ENCODE measurements at places on chromosomes 11 and 22.

- DNase-seq, result no peak
Measured at GRCh38 chr11:79637219-79637618, 196.4 kb upstream of the TENM4 start.

- peak; percentile 33 for DNase-seq
Measured at GRCh38 chr22:23542933-23543332, 37.2 kb downstream of the IGLL1 start.

DNA sequence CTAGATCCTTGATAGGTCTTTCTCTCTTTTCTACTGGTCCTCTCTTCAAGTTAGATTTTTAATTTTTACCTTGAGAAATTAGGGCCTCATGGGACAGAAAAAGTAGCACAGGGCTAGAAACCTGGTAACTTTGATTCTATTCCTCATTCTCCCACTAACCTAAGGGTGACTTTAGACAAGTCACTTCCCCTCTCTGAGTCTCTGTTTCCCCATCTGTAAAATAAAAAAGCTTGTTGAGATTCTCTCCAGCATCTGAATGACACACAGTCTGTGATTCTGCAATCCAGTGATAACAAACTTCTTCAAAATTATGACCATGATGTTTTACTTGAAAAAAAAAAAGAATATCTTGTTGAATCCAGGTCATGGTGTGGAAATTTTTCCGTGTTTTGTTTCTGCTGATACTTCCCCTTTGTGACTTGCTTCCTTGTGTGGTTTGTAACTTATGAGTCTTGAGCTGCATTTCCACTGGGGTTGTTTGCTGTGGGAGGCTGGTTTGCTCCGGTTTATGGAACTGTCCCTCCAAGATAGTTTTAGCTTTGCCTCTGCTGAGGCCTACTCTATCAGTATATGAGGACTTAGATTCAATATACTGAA is 9.8 kb upstream of the MPEG1 start:
- no peak for DNase-seq

GRCh38 chr11:60777572-60777971 is 7.6 kb upstream of the MS4A10 start:
- DNase-seq, result peak; percentile 58

DNA sequence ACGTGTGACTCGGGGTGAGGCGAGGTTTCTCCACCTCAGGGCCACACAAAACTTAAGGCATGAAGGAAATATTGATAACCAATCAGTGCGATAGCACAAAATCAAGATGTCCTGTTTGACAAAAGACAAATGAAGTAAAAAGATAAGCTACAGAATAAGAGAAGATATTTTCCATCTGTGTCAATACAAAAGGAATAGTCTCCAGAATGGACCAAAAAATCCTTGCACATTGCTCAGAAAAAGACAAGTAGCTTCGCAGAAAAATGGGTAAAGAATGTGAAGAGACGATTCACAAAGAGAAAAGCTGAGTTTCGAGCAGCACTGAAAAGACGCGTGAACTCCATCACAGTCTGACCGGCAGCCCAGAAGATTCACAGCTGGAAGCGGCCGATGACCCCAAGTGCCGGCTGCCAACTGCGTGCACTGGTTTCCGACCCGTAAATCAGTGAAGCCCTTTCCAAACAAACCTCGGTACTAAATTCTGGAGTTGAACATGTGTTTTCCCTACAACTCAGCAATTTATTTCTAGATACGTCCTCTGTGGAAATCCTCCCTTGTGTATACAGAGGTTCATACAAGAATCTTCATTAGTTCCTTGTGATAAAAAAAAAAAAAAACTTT is 308.4 kb downstream of the BRD1 start:
- DNase-seq, result no peak

GRCh38 chr11:82560836-82561235 is 172.8 kb downstream of the FAM181B start:
- no peak for DNase-seq

DNA sequence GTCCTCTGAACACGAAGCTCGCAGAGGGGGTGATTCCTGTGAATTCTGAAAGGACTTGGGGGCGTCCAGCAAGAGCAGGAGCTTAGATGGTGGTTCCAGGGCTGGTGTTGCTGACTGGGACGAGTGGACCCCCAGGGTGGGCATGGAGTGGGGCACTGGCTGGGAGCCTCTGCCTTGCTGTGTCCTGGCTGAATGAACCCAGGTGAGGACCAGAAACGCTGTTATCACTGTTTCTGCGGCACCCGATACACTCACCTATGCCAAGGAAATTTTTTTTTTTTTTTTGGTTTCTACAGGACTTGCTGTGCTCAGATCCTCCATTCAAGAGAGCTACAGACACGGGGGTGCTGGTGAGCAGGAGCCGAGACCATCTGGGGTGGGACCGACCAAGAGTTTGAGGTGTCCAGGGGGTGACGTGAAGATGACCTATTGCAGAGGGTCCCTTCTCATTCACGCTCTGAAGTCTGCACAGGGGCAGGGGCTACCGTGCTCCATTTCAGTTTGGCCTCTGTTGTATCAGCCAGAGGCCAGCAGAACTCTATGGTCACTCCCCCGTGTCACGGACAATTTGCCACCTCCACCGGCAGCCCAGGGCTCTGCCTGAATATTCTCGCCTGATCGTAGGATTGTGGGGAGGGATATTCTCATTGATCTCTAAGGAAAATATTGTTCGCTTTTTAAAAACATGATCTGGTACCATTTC is 3.6 kb downstream of the SMIM38 start:
- DNase-seq, result no peak

- no peak for DNase-seq
Measured at GRCh38 chr11:102967497-102967896, 12.0 kb upstream of the MMP13 start.

DNA sequence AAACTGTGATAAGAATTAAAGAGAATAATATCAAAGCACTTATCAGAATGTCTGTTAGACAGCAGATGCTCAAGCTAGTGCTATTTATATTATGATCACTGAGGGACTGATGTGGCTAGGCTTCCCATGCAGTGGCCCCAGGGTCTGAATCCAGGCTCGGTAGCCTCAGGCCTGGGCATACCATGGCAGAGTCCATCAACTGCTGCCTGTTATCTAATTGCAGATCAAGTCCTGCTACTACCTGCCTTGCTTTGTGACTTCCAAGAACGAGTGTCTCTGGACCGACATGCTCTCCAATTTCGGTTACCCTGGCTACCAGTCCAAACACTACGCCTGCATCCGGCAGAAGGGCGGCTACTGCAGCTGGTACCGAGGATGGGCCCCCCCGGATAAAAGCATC is 57.5 kb downstream of the TIMP3 start:
- no peak for DNase-seq

GRCh38 chr22:46172522-46173110 is 22.3 kb downstream of the PPARA start:
- DNase-seq, result no peak

DNA sequence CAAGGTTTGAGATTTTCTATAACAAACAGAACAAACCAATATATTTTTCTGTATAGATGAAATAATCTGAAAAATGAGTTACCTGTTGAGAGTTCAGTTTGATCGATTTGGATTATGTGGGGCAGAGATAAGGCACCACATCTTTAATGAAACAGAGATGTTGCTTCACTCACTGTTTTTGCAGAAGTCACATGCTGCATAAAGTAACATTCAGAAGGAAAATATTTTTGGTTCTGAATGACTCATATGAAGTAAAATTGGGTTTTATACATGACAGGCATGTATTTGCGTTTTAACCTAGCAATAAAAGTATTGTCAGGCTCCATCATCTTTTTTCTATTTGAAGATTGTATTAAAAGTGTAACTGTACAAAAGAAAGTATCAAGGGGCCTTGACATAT is 77.8 kb downstream of the BBOX1 start:
- no peak for DNase-seq

DNA sequence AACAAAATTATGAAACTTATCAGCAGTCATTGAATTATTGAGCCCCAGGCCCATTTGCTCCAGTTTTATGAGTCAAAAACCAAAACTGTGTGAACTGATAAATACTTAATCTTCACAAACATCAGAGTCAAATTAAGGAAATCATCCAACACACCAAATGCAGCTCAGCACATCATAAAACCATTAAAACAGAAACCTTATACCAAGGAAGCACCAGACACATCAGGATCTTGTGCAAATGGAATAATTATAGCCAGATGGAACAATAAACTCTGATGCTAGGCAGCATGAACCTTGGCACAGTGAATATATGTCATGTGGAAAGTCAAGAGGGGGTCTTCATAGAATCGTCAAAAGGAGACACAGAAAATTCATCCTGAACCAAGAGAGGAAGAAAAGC is 410.7 kb upstream of the API5 start:
- no peak for DNase-seq

DNA sequence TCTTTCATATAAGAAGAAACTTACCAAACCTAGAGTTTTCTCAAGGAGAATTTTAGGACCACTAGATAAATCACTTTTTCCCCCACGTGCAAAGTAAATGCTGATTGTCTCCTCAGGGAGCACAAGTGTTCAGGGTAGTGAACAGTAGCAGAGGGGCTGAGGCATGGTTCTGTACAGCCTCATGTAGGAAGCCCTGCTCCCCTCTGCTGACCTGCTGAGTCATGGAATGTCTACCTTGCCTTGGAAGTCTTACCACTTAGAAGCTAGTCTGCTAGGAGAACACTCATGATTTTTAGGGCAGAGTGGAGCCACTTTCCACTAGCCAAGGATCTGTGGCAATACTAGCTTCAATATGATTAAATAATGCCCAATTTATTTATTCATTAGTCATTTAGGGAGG is 2120.6 kb upstream of the RAG2 start:
- no peak for DNase-seq

DNA sequence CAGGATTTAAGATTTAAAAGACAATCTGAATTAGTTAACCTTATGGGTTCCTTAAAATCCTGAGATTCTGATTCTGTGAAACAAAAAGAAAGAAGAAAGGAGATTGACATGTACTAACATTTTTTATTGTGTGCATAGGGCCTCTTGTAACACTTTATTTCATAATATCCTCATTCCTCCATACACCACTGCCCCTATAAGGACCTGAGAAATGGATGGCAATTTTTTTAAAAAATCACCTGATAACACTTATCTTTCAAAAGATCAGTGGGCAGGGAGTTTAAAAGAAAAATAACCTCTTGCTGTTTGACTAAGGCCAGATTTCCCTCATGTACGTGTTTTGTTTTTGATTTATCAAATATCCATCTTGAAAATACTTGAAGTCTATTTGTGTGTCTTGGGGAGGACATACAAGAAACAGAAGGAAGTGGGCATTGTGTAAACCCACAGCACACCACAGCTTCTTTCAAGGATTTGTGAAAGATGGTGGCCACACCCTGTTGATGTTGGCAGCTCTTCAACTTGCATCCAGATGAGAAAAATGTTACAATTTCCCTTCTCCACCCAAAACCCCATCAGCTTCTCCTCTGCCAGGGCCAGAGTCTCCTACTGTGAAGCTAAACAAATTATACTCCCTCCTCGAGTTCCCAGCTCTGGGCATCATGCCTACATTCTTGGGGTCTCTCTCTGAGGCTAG is 35.0 kb upstream of the MPEG1 start:
- DNase-seq, result no peak

- DNase-seq, result no peak
Measured at GRCh38 chr22:49090061-49090852, 737.4 kb downstream of the BRD1 start.

DNA sequence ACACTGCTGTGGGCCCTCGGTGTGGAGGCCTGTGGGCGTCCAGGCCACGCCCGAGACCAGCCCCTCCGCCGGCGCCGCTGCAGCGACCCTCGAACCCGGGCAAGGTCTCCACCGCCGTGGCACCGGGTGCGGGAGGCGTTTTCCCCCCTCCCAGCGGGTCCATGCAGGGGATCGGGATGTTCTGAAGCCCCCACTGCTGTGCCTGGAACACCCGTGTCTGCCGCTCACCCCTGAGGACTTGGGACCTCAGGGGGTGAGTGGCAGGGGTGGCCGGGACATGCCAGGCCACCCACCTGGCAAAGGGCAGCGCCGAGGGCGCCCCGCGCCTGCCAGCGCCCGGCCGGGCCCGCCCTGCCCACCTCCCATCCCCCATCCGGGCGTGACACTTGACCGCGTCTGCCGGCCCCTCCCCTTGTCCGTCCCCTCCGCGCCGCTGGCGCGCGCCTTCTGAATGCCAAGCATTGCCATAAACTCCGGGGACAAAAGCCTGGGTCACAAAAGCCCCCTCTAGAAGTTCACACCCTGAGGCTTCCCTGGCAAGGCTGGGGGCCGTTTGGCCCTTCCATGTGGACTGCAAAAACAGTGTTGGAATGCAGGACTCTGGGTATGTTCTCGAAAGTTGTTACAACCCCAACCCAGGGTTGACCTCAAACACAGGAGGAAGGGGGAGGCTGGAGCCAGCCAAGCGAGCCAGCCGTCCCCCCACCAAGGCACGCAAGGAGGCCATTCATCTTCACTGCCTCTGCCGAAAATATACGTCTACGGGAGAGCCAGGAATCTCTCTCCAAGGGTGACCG is 819 bp upstream of the KCNQ1OT1 start:
- no peak for DNase-seq

- no peak for DNase-seq
Measured at GRCh38 chr11:73387594-73388264, 11.5 kb downstream of the RELT start.

- DNase-seq, result no peak
Measured at GRCh38 chr22:30523646-30524489, 18.4 kb upstream of the SEC14L4 start.
